ENCODE measurements at places on chromosomes 1 and 21.

- DNase-seq, result no peak
These were observed 8.9 kb upstream of the VWA5B1 start for GRCh38 chr1:20281801-20282200.

DNA sequence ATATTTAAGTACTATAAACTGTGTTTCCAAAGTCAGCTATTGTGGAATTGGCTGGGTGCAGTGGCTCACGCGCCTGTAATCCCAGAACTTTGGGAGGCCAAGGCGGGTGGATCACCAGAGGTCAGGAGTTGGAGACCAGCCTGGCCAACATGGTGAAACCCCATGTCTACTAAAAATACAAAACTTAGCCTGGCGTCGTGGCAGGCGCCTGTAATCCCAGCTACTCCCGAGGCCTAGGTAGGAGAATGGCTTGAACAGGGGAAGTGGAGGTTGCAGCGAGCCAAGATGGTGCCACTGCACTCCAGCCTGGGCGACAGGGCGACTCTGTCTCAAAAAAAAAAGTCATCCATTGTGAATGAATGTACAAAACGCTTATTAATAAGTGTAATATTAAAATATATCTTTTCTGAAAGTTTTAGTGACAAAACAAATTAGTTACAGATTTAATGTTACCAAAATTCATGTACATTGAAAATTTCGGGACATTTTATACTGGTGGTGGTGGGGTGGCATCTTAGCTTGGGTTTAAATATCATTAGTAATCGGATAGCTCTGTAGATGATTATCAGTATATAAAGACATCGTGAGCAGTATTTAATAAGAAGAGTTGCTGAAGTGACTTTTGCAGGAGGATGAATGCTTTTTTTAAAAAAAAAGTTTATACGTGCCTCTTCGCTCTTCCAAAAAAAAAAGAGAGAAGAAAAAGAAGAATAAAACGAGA is 503 bp upstream of the SRSF11 start:
- DNase-seq, result no peak

DNA sequence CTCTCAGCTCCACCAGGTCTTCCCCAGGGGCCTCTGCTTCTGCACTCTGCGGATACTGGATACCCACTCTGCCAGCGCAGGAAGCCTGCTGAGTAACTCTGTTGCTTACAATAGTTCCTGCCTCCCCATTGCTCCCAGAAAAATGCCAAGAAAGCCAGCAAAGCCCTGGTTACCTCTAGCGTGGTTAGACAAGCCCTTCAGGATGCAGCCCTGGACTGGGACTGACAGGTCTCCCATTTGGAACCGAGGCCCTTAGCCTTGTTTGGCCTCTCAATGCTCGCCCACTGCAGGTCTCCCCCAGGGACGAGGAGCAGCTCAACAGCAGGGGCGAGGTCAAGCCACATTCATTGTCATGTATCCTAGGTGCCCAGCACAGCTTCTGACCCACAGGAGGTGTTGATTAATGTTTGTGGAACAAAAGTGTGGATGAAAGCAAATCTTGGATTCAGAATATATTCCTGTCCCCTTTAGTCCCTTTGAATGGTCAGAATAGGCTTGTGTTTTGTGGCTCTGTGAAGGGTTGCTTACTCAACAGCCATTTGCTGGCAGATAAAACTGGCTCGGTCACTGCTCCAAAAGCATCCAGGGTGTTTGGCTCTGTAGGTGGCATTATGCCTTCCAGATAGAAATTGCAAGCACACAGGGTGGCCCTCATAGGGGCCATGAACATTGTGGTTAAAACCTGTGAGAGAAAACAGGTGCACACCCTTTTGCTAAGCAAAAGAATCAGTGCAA is 58.9 kb downstream of the C1orf198 start:
- no peak for DNase-seq

DNA sequence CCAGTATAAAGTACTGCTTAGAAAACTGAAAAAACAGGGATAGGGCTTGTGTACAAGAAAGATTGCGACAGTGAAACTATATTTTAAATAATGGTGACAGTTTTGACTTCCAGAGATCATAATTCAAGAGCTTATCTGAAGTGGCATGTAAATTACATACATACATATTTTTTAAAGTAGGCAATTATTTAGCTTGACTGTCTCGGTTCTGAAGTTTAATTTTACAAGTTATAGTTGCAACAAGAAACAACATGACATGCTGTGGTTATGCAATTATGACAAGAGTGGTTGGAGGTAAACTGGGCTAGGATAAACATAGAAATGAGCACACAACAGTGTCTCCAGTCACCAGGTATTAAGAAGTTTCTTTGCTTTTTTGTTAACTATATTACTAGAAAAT is 4.1 kb downstream of the C1orf21 start:
- DNase-seq, result no peak

- DNase-seq, result no peak
These were observed 31.8 kb upstream of the ENO1 start for GRCh38 chr1:8910331-8910730.

GRCh38 chr1:61184040-61184713 is 101.8 kb downstream of the NFIA start:
- DNase-seq, result no peak

- DNase-seq, result peak; percentile 91
These were observed 333.8 kb downstream of the PTPRU start for GRCh38 chr1:29569971-29570634.

- DNase-seq, result peak; percentile 3
These were observed 29.1 kb upstream of the KLF17 start for GRCh38 chr1:44089371-44090048.

GRCh38 chr1:207230441-207230840 is 91.0 kb upstream of the CD55 start:
- no peak for DNase-seq

DNA sequence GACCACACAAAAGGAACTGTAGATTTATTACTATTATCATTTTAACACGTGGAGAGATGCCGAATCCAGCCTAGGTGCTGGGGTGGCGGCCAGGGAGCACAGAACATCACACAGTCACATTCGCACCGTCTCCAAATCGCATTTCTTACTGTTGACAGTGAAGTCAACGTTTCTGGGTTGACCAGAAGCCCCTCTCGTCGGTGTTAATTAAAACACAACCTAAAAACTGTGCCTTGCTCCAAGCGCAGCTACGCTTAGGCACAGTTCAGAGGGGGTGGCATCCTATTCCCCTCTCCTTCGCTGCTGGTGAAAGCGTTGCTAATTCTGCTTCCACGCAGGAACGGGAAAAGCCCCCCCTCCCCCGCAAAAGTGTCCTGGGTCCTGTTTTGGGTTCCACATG is 4.1 kb downstream of the RIPK4 start:
- DNase-seq, result no peak

DNA sequence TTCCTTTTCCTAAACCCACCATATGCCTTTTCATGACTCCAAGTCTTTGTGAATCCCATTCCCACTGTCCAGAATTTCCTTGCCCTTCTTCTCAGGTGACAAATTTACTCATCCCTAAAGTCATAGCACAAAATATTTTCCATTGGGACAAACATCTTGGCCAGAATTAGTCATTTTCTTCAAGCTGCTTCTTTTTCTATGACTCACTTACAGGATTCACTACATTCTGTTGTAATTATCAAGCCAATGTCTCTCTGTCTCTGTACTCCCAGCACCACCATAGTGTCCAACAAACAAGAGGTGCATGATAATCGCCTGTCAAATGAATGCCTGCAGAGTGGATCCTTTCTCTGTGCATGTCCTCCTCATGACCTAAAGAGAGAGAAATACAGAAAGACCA is 37.8 kb downstream of the SGIP1 start:
- no peak for DNase-seq

DNA sequence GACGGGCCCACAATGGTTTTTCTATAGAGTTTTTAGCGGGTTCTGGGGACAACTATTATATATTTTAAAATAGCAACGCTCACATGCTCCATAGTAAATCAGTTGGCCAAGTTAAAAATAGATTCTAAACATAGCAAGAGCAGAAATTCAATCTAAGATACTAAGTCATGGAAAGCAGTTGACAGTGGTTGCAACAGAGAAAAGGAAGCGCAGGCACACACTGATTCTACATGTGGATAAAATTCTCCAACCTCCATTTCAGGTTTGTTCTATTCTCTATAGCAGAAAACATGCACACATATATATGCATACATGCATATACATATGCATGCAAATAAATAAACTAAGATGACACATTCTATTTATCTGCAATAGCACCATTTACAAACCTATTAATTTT is 89.6 kb upstream of the HNRNPU start:
- DNase-seq, result no peak

- DNase-seq, result no peak
These were observed 85.9 kb downstream of the TYW3 start for GRCh38 chr1:74818661-74819456.

GRCh38 chr1:161840363-161840762 is 74.2 kb downstream of the ATF6 start:
- DNase-seq, result no peak

DNA sequence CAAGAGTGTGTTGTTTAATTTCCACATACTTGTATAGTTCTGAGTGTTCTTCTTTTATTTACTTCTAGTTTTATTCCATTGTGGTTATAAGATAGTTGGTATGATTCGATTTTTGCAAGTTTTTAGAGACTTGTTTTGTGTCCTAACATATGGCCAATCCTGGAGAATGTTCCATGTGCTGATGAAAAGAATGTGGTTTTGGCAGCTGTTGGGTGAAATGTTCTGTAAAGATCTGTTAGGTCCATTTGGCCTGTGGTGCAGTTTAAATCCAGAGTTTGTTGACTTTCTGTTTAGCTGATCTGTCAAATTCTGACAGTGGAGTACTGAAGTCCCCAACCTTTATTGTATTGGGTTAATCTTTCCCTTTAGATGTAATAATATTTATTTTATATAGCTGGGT is 19.5 kb upstream of the TIPRL start:
- DNase-seq, result no peak

DNA sequence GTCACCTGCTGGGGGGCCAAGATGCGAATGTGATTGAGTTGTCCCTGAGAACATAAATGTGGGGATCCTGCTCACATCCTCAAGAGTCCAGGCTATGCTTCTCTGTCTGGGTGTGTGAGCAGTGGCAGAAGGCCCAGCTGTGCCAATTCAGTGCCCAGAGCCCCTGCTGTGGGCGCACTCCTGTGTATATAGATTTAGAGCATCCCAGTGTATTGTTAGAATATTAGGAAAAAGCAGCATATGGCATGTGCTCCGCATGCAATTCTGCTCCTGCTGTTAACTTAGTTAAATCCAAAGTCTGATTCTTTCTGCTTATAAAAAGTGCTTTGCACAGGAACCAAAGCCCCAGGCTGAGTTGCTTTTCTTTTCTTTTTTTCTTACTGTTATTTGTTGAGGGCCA is 37.8 kb downstream of the FAM78B start:
- DNase-seq, result no peak

- no peak for DNase-seq
These were observed 150.3 kb downstream of the ZSCAN20 start for GRCh38 chr1:33622757-33623156.

DNA sequence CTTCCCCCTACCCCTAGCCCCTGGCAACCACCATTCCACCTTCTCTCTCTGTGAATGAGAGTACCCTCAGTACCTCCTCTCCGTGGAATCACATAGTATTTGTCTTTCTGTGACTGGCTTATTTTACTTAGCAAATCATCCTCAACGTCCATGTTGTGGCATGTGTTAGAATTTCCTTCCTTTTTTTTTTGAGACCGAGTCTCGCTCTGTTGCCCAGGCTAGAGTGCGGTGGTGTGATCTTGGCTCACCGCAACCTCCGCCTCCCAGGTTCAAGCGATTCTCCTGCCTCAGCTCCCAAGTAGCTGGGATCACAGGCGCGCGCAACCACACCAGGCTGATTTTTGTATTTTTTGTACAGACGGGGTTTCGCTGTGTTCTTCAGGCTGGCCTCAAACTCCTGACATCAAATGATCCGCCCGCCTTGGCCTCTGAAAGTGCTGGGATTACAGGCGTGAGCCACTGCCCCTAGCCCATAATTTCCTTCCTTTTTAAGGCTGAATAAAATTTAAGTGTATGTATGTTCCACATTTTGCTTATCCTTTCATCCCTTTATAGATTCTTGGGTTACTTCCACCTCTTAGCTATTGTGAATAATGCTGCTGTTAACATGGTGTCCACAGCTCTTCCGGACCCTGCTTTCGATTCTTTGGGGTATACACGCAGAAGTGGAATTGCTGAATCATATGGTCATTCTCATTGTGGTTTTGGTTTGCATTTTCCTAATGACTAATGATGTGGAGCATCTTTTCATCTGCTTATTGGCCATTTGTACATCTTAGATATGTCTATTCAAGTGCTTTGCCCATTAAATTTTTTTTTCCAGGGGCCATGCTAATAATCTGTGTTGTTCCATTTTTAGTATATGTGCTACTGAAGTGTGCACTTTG is 32.3 kb downstream of the ERRFI1 start:
- no peak for DNase-seq

GRCh38 chr1:99613716-99614115 is 32.2 kb upstream of the PALMD start:
- DNase-seq, result no peak

GRCh38 chr1:168135116-168135920 is 1.4 kb downstream of the GPR161 start:
- DNase-seq, result no peak

DNA sequence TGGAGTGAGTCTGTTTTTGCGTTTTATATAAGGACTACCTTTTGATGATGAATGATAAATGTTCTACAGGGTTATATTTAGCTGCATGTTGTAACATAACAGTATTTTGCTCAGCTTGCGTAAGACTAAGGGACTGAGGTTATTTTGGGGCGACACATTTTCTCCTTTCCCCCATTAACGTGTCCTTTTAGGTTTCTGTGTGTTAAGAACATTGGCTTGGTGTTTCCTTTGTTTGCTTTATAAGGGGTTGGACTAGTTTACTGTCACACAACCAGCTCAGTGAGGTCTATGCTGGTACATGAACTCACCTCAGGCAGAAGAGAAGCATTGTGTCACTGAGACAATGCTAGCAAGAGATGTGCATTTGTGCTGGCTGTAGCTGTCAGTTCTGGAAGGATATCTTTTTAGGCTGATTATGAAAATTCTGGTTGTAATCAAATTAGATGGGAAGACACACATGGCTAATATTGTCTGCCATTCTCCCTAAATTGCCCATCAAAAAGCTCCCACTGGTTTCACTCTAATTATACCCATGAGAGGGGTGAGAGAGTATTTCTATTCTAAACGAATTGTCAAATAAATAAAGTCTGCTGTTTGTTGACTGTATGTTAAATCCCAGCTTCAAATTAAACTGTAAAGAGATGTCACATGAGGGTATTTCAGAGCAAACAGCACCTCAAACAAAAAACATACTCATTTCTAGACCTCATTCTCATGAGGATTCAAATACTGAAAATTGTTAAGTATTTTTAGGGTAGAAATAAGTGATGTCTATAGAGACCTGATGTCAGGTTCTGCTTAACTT is 62.6 kb downstream of the CDC14A start:
- DNase-seq, result no peak

DNA sequence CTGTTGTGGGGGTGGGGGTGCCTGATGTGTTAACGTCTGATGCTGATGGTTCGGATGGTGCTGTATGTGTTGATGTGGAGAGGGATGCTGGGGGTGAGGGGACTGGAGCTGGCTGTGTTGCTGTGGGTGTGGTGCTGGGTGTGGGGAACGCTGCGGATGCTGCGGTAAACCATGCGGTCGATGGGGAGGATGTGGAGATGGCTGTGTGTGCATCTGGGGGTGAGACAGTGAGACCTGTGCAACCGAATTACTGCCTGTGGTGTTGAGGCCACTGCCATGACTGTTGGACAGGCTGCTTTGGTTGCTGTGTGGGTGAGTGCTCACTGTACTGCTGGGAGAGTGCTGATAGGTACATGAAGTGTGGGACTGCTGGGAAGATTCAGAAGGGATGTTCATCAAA is 26.8 kb upstream of the GUCA2A start:
- DNase-seq, result no peak

- DNase-seq, result no peak
These were observed 156.5 kb downstream of the SLC45A1 start for GRCh38 chr1:8474369-8474768.

All from T1000 (cell line).